ENCODE measurements at places on chromosomes 2 and 18.
A peak's percentile ranks its signal among the peaks of the same experiment; 100 is the strongest.

GRCh38 chr2:3618367-3618766 lies 23.5 kb downstream of the COLEC11 start:
- no peak for DNase-seq

- no peak for DNase-seq
Measured at GRCh38 chr18:35743916-35744315, 162.4 kb downstream of the GALNT1 start.

- DNase-seq = peak; percentile 32
Measured at GRCh38 chr2:231181860-231182512, 16.4 kb upstream of the ARMC9 start.

DNA sequence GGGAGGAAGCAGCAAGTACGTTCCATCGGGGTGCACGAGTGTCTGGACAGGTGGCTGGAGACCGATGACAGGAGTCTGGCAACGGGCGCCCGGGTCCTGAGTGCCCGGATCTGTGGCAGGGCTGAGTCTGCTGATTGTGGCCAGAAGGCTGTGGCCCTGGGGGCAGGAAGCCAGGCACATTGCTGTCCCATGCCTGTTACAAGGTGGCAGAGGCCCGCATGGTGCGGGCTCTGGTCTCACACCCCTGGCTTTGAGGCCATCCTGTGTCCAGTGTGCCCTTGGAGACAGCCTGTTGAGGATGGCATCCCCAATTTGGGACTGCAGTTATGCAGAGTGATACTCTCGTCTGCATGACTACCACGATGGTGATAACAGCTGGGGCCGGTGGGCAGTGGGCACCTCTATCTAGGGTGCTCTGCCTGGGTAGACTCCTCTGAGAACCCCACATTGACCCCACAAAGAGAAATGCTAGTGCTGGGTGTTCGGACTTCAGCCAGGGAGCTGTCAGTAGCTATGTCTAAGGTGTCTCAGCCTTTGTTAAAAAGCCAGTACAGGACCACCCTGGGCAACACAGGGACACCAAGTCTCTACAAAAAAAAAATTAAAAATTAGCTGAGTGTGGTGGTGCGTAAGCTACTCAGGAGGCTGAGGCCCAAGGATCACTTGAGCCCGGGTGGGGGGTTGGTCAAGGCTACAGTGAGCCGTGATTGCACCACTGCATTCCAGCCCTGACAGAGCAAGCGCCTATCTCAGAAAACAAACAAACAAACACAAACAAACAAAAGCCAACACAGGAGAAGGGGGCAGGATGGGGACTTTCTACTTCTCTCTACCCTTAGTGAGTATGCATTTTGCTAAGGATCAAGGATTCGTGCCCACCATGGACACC lies 88.3 kb downstream of the RHOB start:
- DNase-seq = no peak

- DNase-seq = no peak
Measured at GRCh38 chr18:57410749-57411148, 24.4 kb upstream of the ONECUT2 start.

GRCh38 chr2:72082021-72082601 lies 65.6 kb downstream of the CYP26B1 start:
- no peak for DNase-seq

DNA sequence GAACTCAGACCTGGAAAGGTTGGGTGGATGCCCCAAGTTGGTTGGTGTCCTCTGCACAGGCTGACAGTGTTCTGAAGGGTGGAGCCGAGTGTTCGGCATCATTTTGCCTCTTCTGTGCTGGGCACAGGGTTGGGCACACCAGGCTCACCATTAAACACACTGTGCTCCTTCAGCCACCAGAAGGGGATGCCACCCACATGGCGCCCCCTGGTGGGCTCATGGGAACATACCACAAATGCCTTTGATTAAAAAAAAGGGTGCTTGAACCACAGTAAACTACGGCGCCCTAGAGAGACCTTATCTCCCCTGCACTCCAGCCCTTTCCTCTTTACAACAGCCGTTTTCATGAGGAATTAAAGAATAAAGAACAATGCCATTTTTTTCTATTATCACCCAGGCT lies 89.4 kb downstream of the CELF4 start:
- peak; percentile 74 for DNase-seq

Data from erythroblast (primary cell).